Cardiac fibroblast (primary cell): ENCODE measurements at places on chromosomes 3 and 15.

GRCh38 chr3:139118835-139119234 is 74.1 kb upstream of the PRR23C start:
- no peak for DNase-seq

- DNase-seq = no peak
Measured at GRCh38 chr15:64288577-64288976, 67.4 kb downstream of the CSNK1G1 start.

DNA sequence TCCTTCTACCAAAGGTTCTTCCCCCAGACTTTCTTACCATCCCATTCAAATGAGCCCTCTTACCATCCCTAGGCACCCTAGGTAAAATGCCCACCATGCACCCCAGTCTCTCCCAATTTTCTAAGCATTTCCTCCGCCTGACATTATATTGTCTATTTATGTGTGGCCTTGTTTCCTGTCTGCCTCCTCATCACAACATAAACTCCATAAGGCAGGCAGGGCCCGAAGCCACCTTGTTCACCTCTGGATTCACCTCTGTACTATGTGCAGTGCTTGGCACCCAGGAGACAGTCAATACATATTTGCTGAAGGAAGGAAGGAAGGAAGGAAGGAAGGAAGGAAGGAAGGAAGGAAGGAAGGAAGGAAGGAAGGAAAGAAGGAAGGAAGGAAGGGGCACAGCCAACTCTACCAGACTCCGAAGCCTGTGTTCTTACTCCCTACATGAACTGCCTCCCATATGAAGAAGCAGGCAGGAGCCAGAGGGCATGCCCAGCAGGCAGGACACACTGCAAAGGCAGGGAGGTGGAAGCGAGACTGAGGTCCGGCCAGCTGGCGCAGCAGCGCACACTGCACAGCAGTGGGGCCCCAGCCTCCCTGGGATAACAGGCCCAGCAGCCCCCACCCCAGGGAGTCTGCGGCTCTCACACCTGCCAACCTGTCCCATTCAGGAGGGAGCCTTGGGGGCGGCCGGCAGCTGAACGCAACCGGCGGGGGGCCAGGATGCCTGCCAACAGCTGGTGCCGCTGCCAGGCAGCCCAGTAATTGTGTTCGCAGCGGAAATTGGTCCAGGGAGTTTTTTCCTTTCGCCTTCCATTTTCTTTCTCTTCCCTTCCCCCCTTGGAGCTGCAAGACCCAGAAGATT is 106.0 kb upstream of the LINGO1 start:
- no peak for DNase-seq

DNA sequence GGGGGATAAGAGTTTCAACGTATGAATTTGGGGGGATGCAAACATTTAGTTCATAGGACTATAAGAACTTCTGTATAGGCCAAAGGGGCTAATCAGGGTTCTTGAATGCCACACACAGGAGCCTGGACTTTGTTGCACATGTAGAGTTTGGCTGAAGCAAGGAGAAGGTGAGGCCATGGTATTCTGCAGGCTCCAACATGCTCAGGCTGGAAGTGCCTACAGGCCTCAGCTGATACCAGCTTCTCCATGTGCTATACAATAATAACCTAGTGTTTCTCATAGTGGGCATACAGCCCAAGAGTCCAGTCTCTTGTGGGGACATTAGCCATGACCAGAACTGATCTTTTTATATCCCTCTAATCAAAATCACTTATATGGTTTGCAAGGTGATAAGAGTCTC is 399.7 kb upstream of the MCTP2 start:
- no peak for DNase-seq
